AG04450 (cell line): ENCODE measurements at places on chromosomes 2 and 18.

DNA sequence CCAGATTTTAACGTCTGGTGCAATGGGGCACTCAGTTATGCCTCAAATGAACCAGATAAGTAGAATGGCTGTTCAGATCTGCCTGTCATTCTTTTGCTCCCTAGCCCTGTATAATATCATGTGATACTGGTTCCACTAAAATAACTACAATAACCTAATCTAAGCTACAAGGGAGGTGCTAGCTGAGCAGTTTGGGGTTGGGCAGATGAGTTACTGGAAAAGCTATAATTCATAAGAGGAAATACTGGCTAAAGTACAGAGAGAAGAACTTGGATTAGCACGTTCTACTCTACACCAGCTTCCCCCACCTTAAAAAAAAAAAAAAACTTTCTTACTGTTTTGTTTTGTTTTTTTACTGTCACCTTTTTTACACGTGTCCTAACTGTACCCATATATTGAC is 183.3 kb upstream of the NRP2 start:
- no peak for DNase-seq

- DNase-seq, result peak; percentile 36
These were observed 32.1 kb upstream of the TTC39C start for GRCh38 chr18:23982155-23983079.

DNA sequence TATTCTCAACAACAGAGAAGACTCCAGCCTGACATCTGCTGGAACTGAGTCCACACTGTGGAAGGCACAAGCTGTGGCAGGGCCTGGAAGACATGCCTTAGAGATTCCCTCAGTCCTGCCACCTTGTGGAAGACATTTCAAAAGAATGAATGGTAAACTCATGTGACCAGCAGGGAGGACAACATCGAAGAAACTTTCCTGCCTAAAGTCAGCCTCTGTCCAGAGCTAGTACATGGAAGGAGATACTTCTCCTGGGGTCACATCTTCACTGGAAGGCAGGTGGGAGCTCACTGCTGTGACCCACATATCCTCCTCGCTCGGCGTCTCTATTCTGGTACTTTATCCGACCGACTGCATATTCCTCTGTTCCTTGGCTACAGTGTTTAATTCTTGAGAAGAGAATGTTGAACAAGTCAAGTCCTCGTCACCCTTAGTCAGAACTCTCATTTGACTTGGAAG is 59.5 kb downstream of the PUM2 start:
- DNase-seq, result peak; percentile 44

DNA sequence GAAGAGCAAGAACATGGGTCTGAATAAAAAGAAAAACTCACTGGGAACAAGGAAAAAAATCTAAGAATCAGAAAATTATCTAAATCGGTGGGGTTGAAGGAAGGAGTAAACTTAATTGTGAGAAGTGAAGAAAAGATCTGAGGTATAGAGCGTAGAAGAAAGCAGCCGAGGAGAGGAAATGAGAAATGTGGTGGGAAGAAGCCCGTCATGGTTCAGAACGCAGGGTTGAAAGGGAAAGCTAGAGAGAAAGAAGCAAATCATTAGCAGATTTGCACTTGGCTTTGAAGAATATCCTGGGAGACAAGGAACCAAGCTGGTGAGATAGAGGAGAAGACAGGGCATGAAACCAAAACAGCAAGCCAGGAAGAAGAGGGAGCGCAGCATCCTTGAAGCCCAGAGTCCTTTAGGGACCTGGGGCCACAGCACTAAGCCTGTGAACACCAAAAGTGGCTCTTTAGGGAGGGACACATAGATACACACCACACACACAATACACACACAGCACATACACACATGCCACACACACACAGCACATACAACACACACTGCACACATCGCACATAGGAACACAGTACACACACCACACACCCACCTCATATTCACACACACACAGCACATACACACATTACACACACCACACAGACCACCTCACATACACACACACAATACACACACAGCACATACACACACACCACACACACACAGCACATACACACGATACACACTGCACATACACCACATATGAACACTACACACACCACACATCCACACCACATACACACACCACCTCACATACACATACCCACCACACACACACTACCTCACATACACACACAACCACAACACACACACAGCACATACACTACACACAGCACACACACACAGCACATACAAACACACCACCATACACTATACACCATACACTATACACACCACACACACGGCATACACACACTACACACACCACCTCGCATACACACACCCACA is 274.6 kb downstream of the ETAA1 start:
- no peak for DNase-seq

DNA sequence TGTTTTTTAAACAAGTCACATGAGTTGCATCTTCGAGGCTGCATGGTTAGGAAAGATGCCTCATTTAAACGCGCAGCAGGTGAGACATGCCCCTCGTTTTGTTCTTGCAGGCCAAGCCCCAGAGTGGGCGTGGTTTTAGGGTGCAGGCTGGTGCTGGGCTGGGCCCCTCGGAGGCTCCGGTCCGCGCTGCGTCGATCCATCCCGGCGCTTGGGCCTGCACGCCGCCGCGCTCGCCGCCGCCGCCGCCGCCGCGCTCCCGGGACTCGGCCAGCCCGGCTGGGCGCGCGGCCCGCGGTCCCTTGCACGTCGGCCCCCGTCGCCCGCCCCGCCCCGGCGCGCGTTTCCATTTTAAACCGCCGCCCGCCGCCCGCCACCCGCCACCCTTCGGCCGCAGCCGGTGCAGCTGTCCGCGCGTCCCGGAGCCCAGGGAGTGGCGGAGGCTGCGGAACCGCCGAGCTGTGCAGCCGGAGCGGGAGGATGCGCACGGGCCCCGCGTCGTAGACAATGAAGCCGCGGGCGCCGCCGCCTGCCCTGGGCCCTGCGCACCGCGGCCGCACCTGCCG is 175.5 kb downstream of the AGAP1 start:
- DNase-seq, result no peak
